ENCODE measurements at places on chromosomes 7 and 10. TPM values are rescaled to one million over a fixed set of nuclear protein-coding genes. Genes with fewer than 3 reads are reported as not detected.

DNA sequence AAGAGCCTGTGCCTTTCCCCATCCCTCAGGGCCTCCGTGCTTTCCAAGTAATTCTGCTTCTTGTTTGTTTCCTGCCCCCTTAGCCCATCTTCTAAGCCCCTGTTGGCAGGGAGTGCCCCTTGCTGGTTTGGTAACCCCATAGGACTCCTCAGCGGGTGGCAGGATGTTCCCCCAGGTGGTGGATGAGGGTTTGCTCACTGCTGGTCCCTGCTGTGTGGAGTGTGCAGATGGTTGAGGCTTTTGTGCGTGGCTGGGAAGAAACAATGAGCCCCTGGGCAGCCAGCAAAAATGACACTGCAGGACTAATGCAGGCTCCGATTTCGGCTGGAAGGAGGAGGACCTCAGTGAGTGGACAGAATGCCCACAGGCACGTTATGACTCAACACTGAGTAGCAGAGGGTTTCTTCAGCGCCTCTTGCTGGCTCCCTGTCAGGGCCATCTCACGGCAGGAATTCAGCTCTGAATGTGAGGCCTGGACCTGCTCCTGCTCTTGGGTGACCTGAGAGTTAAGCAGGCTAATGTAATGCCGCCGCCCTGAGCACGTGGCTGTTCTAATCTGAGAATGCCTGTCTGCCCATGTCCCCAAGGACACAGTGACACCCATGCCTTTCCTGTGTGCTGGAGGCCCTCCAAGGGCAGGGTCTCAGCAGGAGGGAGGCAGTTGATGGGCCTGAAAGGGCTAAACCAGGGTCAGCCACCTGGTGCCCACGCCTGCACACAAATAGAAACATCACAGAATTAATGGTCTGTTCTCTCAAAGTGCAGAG, 16.6 kb downstream of the BAG3 start:
- ATAC-seq, result peak; percentile 92

DNA sequence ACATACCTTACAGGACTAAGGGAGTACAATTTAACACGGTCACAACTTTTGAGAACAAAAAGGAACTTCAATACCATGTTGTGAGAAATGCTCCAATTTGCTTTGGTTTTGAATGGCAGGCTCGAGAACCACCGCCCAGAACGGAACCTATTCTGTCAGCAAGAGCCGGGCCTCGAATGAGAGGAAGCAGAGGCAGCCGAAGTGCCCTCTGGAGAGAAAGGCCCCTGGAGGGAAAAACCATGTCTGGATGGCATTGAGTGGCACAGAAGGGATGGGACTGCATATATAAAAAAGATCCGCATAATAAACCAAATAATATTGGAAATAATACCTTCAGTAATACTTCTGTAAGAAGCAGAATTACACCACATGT, 85.6 kb downstream of the CHST15 start:
- ATAC-seq, result no peak

GRCh38 chr7:82105463-82105862, 335.6 kb upstream of the HGF start:
- ATAC-seq, result peak; percentile 86

- no peak for ATAC-seq
Measured at GRCh38 chr7:1263391-1263951, 30.8 kb downstream of the UNCX start.

The ZNF488 gene
- total RNA-seq, result 0.38 TPM

The OPALIN gene
- 0.21 TPM for total RNA-seq

The CEP55 gene
- total RNA-seq, result 1.8 TPM

The JAZF1 gene
- total RNA-seq, result 32.9 TPM

All from motor neuron (in vitro differentiated cells).